Left ventricle myocardium inferior (tissue), 1 donor: ENCODE measurements at places on chromosomes 2 and 18. TPM values are rescaled to one million over a fixed set of nuclear protein-coding genes. Genes with fewer than 3 reads are reported as not detected.

- no peak for DNase-seq
Observed at GRCh38 chr18:59377613-59378337, 18.7 kb upstream of the LMAN1 start.

DNA sequence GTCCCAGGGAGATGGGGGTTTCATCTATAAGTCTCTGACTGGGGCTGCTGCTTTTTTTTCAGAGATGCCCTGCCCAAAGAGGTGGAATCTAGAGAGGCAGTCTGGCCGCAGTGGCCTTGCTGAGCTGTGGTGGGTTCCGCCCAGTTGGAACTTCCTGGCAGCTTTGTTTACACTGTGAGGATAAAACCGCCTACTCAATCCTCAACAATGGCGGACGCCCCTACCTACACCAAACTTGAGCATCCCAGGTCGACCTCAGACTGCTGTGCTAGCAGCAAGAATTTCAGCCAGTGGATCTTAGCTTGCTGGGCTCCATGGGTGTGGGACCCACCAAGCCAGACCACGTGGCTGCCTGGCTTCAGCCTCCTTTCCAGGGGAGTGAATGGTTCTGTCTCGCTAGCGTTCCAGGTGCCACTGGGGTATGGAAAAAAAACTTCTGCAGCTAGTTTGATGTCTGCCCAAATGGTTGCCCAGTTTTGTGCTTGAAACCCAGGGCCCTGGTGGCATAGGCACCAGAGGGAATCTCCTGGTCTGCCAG, 152.6 kb upstream of the CYP26B1 start:
- no peak for DNase-seq

Gene CYP26B1
- total RNA-seq = 1.5 TPM

Gene RGPD3
- total RNA-seq = not detected

- no peak for DNase-seq
Observed at GRCh38 chr18:38520786-38521185, 955.2 kb upstream of the CELF4 start.

Gene RPRM
- total RNA-seq = not detected

Gene CXCR4
- total RNA-seq = 3.2 TPM

- no peak for DNase-seq
Observed at GRCh38 chr18:3066341-3067110, 53.6 kb upstream of the LPIN2 start.

DNA sequence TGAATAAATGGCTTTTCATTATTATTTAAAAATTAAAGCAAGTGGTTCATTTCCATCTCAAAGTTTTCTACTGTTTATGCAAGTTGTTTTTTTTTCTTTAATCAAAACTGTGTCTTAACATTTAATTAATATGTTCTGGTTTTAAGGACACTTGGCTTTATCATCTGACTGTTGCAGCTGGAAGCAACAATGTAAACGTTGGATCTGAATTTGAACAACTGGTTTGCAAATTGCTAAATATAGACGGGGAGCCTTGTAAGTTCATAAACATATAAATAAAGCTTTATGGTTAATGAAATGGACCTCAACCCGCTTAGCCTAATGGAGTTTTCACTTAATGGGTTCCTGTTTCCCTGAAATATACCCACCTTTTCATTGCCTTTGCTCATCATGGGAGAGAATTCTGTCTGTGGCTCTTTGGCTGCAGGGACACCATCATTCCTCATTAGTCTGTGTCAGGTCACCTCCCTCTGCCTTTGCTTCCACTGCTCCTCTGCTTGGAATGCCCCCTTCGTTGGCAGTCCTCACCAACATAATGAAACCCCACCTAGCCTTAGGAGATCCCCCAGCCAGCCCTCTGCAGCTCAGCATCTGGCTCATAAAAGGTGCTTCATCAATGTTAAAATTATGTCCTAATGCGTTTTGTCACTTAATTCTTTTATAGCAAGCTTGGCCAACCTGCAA, 44.2 kb upstream of the DYNC2LI1 start:
- DNase-seq = no peak

Gene RRM2
- total RNA-seq = 2.1 TPM

Gene NYAP2
- not detected for total RNA-seq

DNA sequence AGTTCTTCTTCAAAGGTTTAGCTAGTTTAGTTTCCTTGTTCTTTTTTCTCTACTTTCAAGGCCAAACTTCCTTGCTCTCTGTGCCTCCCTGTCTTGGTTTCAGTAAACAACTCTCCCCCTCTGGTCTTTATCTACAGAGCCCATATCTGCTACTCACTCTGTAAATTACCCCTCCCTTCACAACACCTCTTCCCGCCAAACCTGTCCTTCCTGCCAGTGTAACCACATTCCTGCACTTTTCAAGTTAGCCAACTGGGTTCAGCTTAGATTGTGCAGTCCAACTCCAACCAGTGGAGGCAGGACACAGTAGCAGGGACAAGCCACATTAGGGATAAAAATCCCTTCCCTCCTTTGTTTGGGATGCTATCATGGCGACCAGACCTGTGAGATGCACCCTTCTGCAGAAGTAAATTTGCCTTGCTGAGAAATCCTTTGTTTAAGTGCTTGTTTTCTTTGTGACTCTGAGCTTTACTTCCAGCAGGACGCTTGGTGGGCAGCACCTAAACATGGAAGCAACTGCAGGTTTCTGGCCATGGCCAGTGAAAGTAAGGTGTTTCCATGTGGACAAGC, 706.0 kb downstream of the KCNJ3 start:
- no peak for DNase-seq

- no peak for DNase-seq
Observed at GRCh38 chr2:196268538-196269338, 97.4 kb upstream of the STK17B start.

GRCh38 chr2:20397811-20398447, 47.3 kb upstream of the PUM2 start:
- no peak for DNase-seq

DNA sequence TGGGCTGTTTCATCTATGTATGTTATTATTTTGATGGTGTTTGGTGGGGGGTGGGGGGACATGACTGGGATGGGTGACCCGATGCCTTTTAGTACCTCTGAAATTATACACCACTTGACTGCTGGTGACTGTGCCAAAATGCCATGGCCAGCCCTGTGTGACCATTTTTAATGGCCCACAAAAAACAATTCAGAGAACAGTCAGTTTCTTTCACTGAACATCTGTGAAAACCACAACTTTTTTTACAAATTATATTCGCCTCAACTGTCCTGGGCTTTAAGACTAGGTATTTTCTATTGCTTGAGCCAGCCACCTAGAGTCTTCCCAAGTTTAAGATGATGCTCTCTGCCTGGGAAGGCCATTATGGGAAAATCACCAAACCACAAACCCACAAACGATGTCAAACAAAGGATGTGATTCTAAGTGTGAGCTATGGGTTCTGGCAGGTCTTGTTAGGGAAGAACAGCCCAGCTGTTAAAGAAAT, 33.9 kb downstream of the FN1 start:
- DNase-seq = no peak

- DNase-seq = no peak
Observed at GRCh38 chr2:63662028-63662804, 73.5 kb downstream of the MDH1 start.

Gene SPEG
- 145 TPM for total RNA-seq

DNA sequence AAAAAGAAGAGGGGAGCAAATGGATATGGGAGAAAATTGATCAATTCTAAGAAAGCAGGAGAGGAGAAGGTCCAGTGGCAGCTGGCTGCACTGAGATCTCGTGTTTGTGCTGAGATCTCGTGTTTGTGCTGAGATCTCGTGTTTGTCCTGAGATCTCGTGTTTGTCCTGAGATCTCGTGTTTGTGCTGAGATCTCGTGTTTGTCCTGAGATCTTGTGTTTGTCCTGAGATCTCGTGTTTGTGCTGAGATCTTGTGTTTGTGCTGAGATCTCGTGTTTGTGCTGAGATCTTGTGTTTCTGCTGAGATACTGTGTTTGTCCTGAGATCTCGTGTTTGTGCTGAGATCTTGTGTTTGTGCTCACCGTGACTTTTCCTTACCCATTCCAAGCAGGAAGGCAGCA, 254.4 kb downstream of the BCL2 start:
- DNase-seq = no peak

- DNase-seq = no peak
Observed at GRCh38 chr2:207706936-207707860, 4.2 kb upstream of the CCNYL1 start.

DNA sequence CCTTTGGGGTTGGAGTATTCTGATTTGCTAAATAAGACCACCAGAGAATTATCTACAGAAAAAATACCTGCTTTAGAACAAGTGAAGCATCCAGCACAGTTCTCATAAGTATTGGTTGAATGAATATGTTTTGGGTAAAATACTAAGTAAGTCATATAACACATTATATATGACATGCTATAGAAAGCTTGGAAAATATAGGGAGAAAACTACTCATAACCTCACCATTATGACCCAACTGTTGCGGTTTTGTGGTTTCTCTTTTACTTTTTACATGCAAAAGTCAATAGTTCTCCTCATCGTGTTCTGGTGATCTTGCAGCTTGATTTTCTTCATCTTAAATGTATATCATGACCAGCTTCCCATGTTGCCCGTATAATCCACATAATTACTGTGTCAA, 66.2 kb downstream of the DIPK1C start:
- no peak for DNase-seq

Gene MDH1B
- total RNA-seq = 0.69 TPM

GRCh38 chr2:45018023-45018422, 8.8 kb upstream of the SIX2 start:
- DNase-seq = no peak

- no peak for DNase-seq
Observed at GRCh38 chr2:234046521-234046920, 4.0 kb upstream of the SPP2 start.

DNA sequence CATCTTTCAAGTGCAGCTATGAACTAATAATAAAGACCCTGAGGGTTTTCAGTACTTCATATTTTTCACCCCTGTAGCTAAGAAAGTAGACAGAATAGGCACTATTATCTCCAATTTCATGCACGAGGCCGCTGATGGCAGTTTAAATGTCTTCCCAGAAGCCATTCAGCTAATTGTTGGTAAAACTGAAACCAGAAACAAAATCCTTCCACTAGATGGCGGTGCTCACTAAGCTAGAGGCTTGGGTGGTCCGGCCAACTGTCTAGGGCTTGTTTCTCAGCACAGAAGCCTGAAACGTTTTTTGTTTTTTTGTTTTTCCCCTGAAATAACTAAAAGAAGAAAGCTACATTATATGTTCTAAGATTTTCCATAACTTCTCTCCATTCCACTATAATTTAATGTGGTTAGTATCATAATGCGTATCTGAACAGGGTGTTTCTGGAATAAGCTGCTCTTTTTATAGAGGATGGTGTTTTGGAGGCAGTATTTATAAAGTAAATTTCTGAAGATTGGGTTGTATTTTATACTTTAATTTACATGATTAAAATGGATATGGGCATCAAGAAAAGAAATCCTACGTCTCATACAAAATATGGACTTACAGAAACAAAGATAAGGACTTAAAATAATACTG, 159.4 kb downstream of the PIK3C3 start:
- peak; percentile 25 for DNase-seq
